Stimulated activated CD8-positive, alpha-beta memory T cell treated with anti-CD3 and anti-CD28 coated beads, Interleukin-7, amount 100 ng/mL, for 4 hours (primary cell): ENCODE measurements at places on chromosomes 4 and X.
A peak's percentile ranks its signal among the peaks of the same experiment; 100 is the strongest.

- DNase-seq = no peak
Observed at GRCh38 chr4:163448540-163449203, 24.9 kb downstream of the TKTL2 start.

GRCh38 chr4:92172203-92172602 is 131.6 kb upstream of the GRID2 start:
- DNase-seq = no peak

DNA sequence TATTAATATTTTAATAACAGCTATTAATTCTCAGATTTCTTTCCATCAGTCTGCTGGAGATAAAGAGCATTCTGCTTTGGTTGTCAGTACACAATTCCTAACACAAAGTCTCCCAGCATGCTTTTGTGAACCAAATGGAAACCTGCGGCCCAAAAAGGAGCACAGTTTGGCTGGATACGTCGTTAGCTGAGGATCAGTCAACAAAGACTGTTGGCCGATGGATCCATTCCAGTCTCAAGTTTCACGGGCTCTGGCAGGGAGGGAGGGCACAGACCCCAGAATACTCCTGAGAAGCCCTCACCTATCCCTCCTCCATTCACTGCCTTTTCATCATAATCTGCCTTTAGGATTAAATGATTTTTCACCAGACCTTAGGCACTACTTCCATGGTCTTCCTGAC is 26.3 kb upstream of the PRSS48 start:
- no peak for DNase-seq

GRCh38 chr4:112172180-112172579 is 26.9 kb downstream of the FAM241A start:
- DNase-seq = no peak

GRCh38 chrX:45710081-45710801 is 509.6 kb upstream of the DIPK2B start:
- peak; percentile 15 for DNase-seq

DNA sequence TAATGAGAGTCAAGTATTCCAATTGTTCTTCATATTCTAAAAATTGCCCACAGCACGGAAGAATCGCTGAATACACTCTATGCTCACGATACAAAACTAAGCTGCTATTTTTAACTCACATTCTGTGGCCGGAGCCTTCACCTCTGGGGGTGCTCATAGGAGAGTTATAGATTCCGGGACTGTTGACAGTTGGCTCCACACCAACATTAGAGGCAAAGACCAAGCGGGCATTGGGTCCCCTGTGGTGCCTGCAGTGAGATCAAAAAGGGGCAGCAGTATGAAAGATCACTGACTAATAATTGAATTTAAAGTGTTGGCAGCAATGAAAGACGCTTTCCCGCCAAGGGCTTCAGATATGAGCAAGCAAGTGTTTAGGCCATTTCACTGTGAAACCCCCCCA is 146.0 kb downstream of the TMEM144 start:
- no peak for DNase-seq

- DNase-seq = no peak
Observed at GRCh38 chr4:180827232-180828009, 1415.8 kb upstream of the TENM3 start.

- no peak for DNase-seq
Observed at GRCh38 chrX:78064152-78064551, 39.9 kb upstream of the PGK1 start.

- no peak for DNase-seq
Observed at GRCh38 chr4:80360900-80361299, 25.4 kb downstream of the CFAP299 start.

GRCh38 chr4:13248621-13249298 is 235.4 kb downstream of the RAB28 start:
- no peak for DNase-seq

GRCh38 chrX:7620560-7620959 is 222.4 kb upstream of the VCX start:
- no peak for DNase-seq

DNA sequence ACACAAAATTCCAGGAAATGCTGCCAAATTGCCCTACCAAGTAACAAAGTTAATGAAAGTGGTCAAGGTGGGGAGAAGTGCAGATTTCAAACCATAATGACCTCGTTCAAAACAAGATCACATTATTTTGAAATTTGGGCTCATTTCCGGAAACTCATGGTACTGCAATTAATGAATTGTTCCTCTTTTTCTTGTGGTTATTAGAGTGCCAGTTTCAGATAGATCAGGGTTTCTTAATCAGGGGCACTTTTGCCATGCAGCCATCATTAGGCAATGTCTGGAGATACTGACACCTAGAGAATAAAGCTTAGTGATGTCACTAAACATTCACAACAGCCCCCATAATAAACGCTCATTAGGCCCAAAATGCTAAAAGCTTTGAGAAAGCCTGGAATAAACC is 381.5 kb upstream of the GALNT7 start:
- DNase-seq = no peak

- DNase-seq = no peak
Observed at GRCh38 chr4:89294573-89295269, 12.9 kb downstream of the GPRIN3 start.

- DNase-seq = no peak
Observed at GRCh38 chrX:72392042-72392441, 86.3 kb upstream of the CITED1 start.

DNA sequence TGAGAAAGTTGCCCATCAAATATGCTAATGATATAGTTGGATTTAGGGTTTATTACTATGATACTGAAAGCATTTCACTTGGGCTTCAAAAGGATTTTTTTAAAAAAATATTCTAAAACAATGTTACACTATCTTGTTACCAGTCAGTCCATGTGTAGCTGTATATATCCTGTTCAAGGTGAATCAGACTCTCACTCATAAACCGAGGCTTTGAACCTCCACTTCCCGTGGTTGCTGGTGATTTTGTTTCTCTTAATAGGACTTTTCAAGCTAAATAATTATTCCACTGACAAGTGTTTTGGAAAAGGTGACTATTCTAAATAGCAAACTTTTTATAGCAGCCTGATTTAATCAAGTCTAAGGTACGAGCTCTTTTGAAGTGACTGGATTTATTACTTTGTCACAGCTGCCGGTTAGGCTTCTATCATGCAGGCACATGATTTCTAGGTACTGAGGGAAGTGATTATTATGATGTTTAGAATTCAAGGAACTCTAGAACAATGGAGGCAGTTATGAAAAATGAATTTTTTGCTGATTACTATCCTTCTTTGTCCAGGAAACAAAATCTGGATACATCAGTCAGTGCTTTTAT is 287.7 kb downstream of the KCTD8 start:
- no peak for DNase-seq

GRCh38 chr4:178752954-178753525 is 1310.8 kb upstream of the AGA start:
- no peak for DNase-seq

DNA sequence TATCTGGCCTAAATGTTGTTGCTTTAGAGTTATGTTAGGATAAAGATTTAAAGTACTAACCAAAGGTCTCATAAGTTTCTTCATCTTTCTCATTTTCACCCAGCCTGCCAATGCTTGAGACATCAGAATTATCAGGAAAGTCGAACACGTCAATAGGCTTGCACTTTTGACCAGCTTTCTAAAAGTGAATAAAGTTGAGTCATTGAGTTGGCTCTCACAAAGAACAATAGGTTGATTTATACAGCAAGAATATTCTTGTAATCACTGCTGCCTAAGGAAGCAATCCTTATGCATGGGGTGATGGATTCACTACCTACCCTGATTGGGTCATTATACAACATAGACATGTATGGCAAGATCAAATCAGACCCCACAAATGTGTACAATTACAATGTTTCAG is 5.0 kb downstream of the CENPU start:
- no peak for DNase-seq

- no peak for DNase-seq
Observed at GRCh38 chrX:6279277-6279909, 50.7 kb upstream of the NLGN4X start.

DNA sequence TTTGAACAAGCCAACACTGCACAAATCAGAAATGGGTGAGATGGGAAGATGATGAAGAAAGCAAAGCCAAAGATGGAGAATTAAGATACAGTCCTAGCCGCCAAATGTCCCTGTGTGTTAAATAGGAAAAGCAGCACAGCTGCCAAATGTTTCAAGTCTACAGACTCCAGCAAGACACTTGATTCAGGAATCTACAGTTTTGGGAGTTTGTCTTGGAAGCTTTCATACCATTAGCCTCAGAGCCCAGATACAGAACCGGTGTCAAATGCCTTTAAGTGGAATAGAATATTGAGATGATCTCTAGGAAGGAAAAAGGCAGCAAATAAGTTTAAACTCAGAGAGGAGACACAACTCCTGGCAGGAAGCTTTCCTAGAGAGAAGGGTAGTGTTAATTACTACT is 30.3 kb downstream of the OPHN1 start:
- no peak for DNase-seq

DNA sequence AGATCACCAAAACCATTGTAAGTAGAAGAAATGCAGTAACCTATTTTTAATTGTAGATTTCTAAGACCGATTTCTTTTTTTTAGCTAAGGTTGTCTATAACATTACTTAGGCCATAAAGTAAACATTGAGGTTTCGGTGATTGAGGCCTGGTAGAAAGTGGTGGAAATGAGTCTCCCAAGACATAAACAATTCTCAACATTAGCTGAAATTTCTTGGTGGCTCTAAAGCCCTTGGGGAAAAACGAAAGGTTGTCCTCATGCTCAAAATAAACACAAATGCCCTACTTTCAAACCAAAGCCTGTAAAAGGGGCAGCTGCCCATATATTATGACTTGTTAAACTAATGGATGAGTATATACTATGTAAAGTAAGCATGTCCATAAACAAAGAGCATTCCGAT is 98.8 kb downstream of the SCFD2 start:
- no peak for DNase-seq

GRCh38 chr4:189374176-189374575 is 566.5 kb upstream of the FRG1 start:
- DNase-seq = no peak

GRCh38 chrX:150058728-150059127 is 120.4 kb upstream of the EOLA2 start:
- DNase-seq = no peak

GRCh38 chr4:1874201-1874600 is 3.0 kb downstream of the NSD2 start:
- no peak for DNase-seq

DNA sequence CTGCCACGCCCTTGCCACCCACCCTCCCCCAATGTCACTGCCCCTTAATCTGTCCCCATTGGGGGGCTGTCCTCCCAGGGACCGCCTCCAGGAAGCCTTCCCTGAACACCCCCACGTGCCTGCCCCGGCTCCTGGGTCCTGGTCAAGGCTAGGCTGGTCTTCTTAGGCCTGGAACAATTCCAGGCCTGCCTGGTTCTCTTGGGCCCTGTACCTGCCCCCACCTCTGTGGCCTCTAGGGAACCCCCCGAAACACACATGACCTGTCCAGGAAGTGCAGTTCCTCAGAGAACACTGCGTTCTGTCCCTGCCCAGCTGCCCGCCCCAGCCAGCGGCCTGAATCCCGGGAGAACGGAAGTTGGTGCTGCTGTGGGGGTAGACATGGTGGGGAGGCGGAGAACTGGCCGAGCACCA is 5.1 kb downstream of the MXD4 start:
- no peak for DNase-seq

DNA sequence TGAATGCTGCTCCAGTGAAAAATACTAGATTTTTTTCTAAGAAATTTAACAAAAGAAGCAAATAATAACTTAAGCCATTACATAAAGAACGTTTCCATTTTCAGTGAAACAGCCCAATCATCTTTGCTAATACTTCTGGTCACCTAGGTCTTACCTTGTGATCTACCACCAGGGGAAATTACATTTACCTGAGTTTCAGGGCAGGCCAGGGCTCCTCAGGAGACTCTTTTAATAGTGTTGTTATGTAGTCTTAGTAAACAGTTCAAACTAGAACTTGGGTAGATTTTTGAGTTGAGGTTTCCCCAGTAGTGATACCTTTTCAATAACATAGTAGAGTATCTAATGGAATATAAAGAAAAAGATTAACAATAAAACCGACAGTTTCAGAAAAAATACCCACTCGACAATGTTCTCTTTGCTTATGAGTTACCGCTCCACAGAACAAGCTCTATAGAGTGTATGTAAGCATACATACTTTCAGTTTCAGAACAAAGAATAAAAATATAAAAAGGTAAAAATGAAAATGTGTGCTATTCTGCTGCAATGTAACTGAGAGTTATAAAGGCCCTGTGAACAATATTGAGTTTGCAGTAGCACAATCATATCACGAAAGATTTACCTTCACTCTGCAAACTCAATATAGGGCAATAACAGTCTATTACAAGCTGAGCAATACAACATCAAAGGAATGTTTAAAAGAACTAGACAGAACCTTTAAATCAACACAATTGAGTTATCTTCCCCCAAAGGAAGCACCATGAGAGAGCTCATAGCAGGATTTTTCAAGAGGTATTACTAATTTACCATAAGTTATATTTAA is 165.8 kb downstream of the ATOH1 start:
- DNase-seq = no peak

GRCh38 chr4:44869985-44870384 is 143.6 kb upstream of the GNPDA2 start:
- DNase-seq = no peak

GRCh38 chrX:53445977-53446376 is 11.8 kb upstream of the HSD17B10 start:
- no peak for DNase-seq

GRCh38 chrX:57573754-57574153 is 18.1 kb upstream of the ZXDB start:
- no peak for DNase-seq

DNA sequence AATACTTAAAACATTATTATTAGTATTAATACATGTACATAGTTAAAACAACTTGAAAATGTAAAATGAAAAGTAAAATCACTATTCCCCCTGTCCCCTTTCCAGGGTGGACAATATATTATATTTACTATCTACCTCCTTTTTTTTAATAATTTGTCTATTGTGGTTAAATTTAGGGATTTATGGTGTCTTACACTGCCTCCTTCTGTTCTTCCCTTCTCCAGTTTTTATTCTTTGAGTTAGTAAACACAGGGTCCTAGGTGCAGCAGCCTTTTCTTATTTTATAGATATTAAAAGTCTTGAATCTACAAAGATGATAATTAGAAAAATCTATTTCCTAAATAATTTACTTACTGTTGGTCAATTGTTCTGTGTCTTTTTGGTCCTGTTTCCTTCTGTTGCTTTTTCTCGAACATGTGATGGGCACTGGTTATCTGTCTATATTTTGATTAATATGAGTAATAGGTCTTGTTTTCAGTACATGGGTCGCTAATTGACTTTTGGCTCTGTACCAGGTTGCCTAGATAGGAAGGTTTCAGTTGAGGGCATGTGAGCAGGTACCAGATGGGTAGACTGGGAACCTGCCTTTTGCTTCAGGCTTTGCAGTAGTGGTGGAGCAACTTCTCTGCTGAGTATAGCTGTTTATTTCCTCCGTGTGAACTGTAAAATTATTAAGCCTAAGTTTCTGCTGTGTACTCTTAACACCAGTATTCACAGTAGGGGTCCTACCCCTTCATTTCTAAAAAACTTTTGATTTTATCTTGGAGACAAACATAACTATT is 1.1 kb downstream of the NUDT9 start:
- DNase-seq = no peak
